ENCODE measurements at places on chromosomes 16 and 17.
A peak's percentile ranks its signal among the peaks of the same experiment; 100 is the strongest.

DNA sequence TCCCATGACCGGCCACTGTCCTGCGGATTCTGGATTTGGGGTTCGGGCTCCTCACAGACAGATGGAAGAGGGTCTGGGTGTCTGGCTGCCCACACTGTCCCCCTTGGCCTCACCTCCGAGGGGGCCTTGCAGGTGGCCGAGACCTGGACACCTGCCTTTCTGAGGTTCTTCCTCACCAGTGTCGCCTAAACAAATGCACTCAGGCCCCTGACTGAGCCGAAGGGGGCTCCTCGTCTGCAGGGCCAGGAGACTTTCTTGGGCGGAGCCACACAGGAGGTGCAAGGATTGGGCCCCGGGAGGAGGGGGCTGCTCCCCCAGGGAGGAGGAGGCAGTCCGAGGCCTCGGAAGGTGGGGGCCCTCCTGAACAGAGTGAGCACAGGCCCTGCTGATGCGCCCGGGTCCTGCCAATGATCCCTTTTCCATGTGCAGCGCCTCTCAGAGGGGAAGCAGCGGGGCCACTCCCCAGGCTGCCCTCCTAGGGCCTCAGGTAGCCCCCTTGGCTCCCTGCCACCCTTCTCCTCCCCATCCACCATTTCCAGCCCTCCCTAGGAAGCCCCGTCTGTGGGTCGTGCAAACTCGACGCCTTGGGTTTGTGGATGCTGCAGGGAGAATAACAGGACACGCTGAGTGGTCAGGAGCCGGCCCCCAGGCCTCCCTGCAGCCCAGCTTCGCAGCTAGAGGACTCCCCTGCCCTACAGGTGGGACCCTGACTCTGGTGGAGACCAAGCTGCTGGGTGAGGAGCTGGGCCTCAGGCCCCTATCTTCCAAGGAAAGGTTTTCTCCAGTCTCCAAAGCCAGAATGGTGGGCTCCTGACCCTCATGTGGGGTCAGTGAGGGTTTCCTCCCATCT, 63.4 kb upstream of the ZNF469 start:
- no peak for DNase-seq

DNA sequence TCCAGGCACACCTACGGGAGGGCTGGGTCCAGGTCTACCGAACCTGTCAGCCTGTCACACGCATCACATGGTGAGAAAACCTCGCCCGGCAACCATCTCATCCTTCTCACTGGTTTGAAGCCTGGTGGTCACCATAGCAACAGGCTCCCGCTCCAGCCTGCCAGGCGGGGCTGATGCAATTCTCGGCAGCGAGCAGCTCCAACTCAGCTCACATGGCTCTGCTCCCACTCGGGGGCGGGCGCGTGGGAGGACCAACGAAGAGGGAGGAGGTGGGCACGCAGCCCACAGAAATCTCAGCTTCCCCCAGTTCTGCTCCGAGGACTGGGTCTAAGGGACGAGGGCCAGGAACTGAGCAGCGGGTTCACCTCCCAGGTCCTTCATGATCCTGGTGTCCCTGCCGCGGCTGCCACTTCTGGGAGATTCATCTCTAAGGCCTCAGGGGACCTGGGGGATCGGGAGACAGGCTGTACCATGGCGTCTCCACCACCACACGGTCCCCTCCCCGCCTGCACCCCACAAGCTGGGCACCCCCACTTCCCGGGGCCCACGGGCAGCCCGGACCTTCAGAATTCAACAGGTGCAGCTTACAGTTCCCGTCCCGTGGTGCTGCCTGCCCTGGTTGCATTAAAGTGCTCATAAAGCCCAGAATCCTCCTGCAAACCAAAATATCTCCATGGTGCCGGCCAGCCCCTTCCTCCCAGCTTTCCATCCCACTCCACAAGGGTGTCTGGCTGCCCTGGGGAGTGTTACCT, 25.8 kb downstream of the ABR start:
- no peak for DNase-seq

DNA sequence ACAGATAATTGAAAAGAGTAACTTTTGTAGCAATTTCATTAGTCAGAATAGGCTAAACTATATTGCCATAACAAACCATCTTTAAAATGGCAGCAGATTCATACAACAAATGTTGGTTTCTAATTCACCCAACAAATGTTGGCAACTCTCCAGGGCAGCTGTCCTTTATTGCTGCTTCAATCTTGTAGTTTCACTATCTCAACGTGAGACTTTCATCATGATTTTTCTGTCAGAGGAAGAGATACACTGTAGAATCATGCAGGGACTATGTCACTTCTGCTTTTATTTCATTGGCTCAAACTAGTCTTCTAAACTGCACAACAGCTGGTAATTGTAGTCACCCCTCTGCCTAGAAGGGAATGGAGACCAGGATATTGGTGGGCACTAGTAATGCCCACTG, 174.2 kb downstream of the TANC2 start:
- no peak for DNase-seq

- no peak for DNase-seq
Measured at GRCh38 chr16:76576526-76576925, 299.3 kb downstream of the CNTNAP4 start.

- DNase-seq = no peak
Measured at GRCh38 chr17:82241183-82241925, 12.5 kb downstream of the SLC16A3 start.

GRCh38 chr16:85659805-85660511, 28.8 kb downstream of the GINS2 start:
- peak; percentile 23 for DNase-seq

GRCh38 chr16:56519459-56520250, at the start of gene BBS2:
TSS of gene BBS2 (minus strand) at chr16:56520024. CDS start at chr16:56519862, 162 bp downstream.
- DNase-seq = peak; percentile 83

GRCh38 chr17:80243526-80244433, 16.9 kb upstream of the RNF213 start:
- no peak for DNase-seq

- no peak for DNase-seq
Measured at GRCh38 chr17:74604761-74605160, 12.7 kb upstream of the CD300LD start.

- DNase-seq = no peak
Measured at GRCh38 chr16:59950431-59950830, 1216.3 kb upstream of the GOT2 start.

DNA sequence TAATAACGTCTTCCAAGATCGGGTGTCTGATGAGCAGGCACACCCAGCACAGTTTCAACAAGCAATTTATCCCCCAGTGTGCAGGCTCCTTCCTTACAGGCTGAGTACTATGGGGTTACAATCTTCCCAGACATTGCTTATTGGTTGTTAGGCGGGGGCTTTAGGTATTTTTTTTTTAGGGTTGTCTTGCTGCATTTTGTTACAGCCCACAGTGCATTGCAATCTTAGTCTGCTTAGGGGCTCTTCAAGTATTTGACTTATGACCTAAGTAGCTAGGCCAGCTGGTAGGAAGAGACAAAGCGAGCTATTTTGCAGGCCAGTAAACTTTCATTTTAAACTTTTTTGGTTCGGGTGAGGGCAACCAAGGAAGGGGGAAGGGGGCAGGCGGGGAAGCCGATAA, 5.8 kb downstream of the PLD6 start:
- DNase-seq = no peak

DNA sequence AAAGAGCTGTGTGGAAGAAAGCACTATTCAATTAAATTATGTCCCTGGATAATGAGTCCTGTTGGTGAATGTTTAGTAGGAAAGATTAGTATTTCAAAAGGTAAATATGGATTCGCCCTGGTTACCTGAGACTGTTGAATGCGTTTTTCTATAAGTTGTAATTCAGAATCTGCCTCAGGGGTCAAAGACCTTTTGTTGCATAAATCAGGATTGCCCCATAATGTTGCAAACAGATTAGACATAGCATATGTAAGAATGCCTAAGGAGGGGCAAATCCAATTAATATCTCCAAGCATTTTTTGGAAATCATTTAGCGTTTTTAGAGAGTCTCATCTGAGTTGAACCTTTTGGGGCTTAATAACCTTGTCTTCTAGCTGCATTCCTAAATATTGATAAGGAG, 70.1 kb upstream of the ARL4D start:
- no peak for DNase-seq

- DNase-seq = no peak
Measured at GRCh38 chr17:37088459-37088858, 139.7 kb downstream of the AATF start.

- DNase-seq = no peak
Measured at GRCh38 chr16:58056580-58056979, 31.0 kb downstream of the MMP15 start.

DNA sequence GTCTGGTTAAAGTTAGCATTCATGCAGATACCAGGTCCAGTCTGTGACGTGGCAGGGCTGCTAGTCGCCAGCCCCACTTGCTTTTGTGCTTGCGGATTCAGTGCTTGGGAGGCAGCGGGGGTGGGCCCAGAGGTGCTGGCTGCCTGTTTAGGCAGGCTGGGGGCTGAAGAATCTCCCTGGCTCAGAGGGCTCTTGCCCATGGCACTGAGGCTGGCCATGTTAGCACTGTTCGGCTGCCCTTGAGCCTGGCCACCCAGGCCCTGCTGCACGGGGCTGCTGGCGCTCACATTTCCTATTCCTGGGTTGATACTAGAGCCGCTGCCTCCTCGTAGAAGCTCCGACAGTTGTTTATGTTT, 30.0 kb downstream of the CREBBP start:
- no peak for DNase-seq

DNA sequence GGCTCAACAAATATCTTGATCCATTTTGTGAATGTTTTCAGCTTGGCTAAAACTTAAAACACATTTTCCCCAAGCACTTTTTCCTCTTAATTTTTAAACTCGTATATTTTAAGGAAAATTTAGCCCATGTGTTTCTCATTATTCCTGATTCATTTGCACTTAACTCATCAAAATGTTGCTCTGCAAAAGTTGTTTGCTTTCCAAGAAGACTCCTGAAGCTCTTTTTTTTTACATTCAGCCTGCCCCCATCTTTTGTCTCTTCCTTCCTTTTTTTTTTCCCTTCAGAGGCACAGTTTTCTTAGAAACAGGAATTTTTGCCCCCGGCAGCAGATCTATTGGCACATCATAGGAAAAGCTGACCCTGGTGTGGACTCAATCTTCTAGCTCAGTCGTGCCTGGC, 155.0 kb upstream of the SALL1 start:
- no peak for DNase-seq

- DNase-seq = no peak
Measured at GRCh38 chr17:69012895-69013805, 47.6 kb downstream of the ABCA9 start.

- DNase-seq = no peak
Measured at GRCh38 chr16:56336071-56336688, 89.2 kb downstream of the AMFR start.

DNA sequence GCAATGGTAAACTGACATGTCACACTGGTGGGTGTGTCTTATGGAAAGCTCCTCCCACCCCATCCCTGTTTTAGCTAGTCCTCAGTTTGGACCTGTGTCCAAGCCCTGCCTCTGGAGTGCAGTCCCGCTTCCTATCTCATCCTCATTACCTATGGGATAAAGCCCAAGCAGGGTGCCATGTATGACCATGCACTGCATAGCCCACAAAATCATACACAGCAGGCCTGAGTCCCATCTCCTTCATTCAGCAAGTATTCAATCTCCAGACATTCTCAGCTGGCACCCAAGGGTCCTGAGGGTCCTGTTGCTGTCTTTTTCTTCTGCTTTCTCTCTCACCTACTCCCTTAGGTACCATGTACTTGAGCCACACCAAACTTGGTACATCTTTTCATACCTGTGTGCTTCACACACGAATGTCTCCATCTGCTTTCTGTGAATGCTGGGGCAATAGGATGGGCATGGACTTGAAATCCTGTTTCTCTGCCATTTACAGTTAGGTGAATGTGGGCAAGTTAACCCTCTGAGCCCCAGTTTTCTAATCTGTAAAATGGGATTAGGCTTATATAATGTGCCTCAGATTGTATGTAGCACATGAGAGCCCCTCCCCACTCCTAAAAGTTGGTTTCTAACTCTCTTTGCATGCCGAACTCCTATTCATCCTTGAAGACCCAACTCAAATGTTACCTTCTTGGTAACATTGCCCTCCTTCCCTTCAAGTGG, 28.5 kb downstream of the TNS4 start:
- no peak for DNase-seq

GRCh38 chr16:17301593-17302135, 169.1 kb downstream of the XYLT1 start:
- DNase-seq = no peak

- no peak for DNase-seq
Measured at GRCh38 chr16:31875112-31875803, 1.7 kb downstream of the ZNF267 start.

GRCh38 chr17:29177541-29177870, 2.7 kb downstream of the MYO18A start:
- no peak for DNase-seq

DNA sequence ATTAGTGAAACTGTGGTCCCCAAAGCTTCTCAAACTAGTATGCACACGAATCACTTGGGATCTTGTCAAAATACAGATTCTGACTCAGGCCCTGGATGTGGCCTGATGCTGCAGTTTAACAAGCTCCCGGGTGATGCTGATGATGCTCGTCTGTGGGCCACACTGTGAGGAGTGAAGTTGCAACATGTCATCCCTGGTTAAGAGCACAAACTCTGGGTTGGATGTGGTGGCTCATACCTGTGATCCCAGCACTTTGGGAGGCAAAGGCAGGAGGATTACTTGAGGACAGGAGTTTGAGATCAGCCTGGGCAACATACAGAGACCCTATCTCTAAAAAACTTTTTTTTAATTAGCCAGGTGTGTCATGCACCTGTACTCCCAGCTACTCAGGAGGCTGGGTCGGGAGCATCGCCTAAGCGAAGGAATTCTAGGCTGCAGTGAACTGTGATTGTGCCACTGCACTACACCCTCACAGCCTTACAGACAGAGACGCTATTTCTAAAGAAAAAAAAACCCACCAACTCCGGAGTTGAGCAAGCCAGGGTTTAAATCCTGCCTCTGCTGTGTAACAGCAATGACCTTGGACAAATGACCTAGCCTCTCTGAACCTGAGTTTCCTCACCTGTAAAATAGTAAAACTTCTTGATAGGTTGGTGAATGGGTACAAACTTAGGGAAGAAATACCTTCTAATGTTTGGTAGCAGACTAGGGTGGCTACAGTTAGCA, 24.4 kb upstream of the ABAT start:
- no peak for DNase-seq

DNA sequence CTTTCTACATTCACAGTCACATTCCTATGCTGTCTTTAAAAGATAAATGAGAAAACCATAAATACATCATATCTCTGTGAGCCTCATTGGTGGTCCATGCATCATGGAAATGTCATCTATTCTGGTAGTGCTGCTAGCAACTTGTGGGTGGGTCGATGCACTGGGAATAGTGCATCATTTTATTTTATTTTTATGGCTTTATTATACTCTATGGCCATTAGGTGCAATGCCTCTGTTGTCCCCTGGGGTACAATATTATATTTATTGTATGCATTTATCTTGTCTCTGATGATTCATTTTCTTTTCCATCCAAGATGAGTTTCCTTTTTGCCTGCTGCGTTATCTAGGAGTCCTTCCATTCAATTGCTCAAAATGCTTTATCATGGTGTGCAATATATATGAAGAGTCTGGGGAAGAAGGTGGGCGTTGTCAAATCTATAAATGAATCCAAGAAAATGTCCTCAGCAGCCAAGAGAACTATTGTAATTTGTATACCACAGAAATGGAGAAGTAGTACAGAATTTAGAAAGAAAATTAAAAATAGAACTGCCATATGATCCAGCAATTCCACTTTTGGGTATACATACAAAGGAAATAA, 324.0 kb downstream of the KCNJ2 start:
- no peak for DNase-seq

- no peak for DNase-seq
Measured at GRCh38 chr17:2057175-2057759, 2.4 kb downstream of the HIC1 start.
